ENCODE measurements at places on chromosomes 5 and 9. TPM values are rescaled to one million over a fixed set of nuclear protein-coding genes. Genes with fewer than 3 reads are reported as not detected.

ADAMTS12 gene
- total RNA-seq = 9.1 TPM

SPATA31A3 gene
- total RNA-seq = not detected

BRINP1 gene
- not detected for total RNA-seq

PCDHGA1 gene
- 2.2 TPM for total RNA-seq

CARTPT gene
- not detected for total RNA-seq

TRMO gene
- total RNA-seq = 15.6 TPM

PPP3R2 gene
- not detected for total RNA-seq

DNA sequence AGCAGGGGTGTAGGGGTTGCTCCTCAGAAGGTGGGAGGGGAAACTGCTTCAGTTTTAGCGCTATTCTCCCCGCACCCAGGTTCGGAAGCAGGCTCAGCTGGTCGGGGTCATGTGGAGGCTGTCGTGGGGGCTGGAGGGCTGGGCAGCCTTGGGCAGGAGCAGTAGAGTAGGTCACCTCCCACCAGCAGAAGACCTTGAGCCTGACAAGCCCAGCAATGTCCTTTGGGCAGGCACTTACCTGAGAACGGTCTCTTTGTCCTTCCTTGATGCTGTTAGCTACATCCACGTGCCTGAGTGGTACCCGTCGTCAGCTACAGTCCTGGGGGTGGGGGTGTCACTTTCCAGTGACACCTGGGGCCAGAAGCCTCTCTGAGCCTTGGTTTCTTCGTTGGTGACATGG is 20.3 kb downstream of the ENHO start:
- no peak for DNase-seq

- DNase-seq = no peak
Measured at GRCh38 chr5:55994495-55994997, at the start of gene IL6ST. Gene IL6ST (minus strand): TSS chr5:55994963. CDS start chr5:55976278, 18,685 bp downstream.

DNA sequence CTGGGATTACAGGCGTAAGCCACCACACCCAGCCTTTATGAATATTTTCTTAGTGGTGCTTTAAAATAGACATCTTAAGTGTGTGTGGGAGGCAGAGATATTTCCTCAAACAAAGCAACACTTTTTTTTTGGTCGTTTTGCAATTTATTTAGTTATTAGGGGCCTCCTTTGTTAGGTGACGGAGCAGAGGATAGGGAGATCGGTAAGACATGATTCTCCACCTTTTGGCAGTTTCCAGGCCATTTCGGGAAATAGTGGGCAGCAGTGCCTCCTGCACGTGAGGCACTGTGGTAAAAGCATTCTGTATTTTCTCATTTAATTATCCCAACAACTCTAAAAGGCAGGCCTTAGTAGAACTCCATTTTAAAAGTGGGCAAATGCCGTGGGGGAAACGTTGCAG is 1.9 kb downstream of the OCLN start:
- DNase-seq = no peak

- no peak for DNase-seq
Measured at GRCh38 chr5:132050136-132050535, 10.3 kb upstream of the IL3 start.

GRCh38 chr5:107893642-107894041 is 222.9 kb upstream of the EFNA5 start:
- DNase-seq = no peak

GRCh38 chr5:27516437-27516836 is 478.1 kb upstream of the CDH9 start:
- no peak for DNase-seq

GRCh38 chr5:2129568-2130272 is 247.0 kb upstream of the IRX4 start:
- DNase-seq = no peak

GRCh38 chr5:137366526-137366925 is 132.6 kb downstream of the SPOCK1 start:
- no peak for DNase-seq

GRCh38 chr5:79544131-79544530 is 30.2 kb upstream of the HOMER1 start:
- DNase-seq = no peak

DNA sequence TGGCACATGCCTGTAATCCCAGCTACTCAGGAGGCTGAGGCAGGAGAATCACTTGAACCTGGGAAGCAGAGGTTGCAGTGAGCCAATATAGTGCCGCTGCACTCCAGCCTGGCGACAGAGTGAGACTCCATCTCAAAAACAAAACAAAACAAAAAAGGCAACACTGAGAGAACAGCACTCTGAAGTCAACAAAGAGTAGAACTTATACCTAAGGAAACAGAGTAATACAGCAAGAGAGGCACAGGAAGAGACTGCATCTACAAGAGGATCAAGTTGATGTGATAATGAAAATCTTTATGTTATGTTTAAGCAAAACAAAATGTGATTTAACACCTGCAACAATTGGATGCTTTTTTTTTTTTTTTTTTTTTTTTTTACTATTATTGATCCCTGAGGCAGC is 33.1 kb downstream of the FYB1 start:
- DNase-seq = no peak

DNA sequence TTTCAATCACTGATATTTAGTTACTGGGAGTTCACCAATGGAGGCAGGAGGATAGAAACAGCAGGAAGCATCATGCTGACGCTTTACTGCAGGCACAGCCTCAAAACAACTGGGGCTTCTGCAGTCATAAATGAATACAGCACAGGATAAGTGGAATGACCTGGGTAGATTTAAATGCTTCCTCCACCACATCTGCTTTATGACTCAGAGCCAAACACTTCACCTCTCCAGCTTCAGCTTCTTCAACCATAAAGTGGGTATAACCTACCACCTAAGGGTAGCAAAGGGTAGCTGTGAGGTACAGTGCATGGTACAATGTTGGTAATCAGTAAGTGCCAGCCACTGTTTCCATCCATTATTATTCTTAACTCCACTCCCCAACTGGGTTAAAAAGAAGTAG is 28.4 kb downstream of the RASEF start:
- DNase-seq = no peak

- DNase-seq = no peak
Measured at GRCh38 chr5:157993201-157993600, 134.3 kb upstream of the CLINT1 start.

All from SJSA1 (cell line).